ENCODE measurements at places on chromosomes 16 and 17. TPM values are rescaled to one million over a fixed set of nuclear protein-coding genes. Genes with fewer than 3 reads are reported as not detected.

Gene HBA2
- not detected for total RNA-seq

Gene NEUROD2
- not detected for total RNA-seq

Gene CHST4
- total RNA-seq, result 6.6 TPM

Gene CNGB1
- total RNA-seq, result not detected

Gene KRTAP9-4
- total RNA-seq, result not detected

Gene CFAP20
- 75.4 TPM for total RNA-seq

Gene SLFN12
- not detected for total RNA-seq

Gene PIRT
- total RNA-seq, result not detected

Gene SERPINF2
- total RNA-seq, result 9.8 TPM

Gene FBXW10B
- 0.43 TPM for total RNA-seq

Gene EDC4
- 107 TPM for total RNA-seq

Gene SOX8
- total RNA-seq, result 0.61 TPM

Gene CFDP1
- 17.6 TPM for total RNA-seq

Gene SCIMP
- total RNA-seq, result not detected

Gene CSH1
- total RNA-seq, result not detected

Gene BRIP1
- total RNA-seq, result 4.8 TPM

Gene TNK1
- total RNA-seq, result 4.8 TPM

Gene MYH8
- total RNA-seq, result not detected

Gene TMEM92
- 17.8 TPM for total RNA-seq

Gene RRAD
- 0.08 TPM for total RNA-seq

Gene PLA2G10
- not detected for total RNA-seq

Gene TBC1D3I
- 0.10 TPM for total RNA-seq

Gene ADGRG1
- 138 TPM for total RNA-seq

Gene SPATA22
- not detected for total RNA-seq

Gene COL1A1
- 0.38 TPM for total RNA-seq

Gene LITAFD
- total RNA-seq, result not detected

Gene CCL7
- not detected for total RNA-seq

Gene CSNK1D
- 60.4 TPM for total RNA-seq

Gene NXPH3
- not detected for total RNA-seq

Gene E4F1
- total RNA-seq, result 83.8 TPM

Gene TAC4
- total RNA-seq, result not detected

Gene ZACN
- not detected for total RNA-seq

Gene SALL1
- total RNA-seq, result not detected

Gene EPN3
- 25.8 TPM for total RNA-seq

Gene SLC6A2
- not detected for total RNA-seq

Gene TBX2
- not detected for total RNA-seq

Gene HBZ
- not detected for total RNA-seq

Gene TNFRSF13B
- not detected for total RNA-seq

Gene CCDC40
- total RNA-seq, result 7.0 TPM

Gene RAB26
- total RNA-seq, result 13.4 TPM

Gene ZNF747
- 8.8 TPM for total RNA-seq

Gene KRT28
- total RNA-seq, result not detected

Gene CCP110
- total RNA-seq, result 3.4 TPM

Gene TNFSF12
- total RNA-seq, result not detected

Gene MT1E
- total RNA-seq, result 493 TPM

Gene VASN
- total RNA-seq, result 2.2 TPM

Gene ULK2
- total RNA-seq, result 1.5 TPM

Gene STX1B
- not detected for total RNA-seq
